EH (cell line): ENCODE measurements at places on chromosomes 16 and 17.

DNA sequence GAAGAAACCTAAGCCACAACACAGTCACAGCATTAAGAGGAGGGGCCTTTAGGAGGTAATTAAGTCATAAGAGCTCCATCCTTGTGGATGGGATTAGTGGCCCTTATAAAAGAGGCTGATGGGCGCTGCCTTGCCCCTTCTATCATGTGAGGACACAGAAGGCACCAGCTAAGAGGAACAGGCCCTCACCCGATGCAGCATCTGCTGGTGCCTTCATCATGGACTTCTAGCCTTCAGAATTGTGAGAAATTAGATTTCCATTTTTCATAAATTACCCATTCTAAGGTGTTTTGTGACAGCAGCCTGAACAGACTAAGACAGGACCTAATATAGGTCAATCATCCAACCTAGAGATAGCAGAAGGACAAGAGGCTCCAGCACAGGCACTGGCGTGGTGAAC, 120.8 kb downstream of the CDYL2 start:
- DNase-seq = no peak

DNA sequence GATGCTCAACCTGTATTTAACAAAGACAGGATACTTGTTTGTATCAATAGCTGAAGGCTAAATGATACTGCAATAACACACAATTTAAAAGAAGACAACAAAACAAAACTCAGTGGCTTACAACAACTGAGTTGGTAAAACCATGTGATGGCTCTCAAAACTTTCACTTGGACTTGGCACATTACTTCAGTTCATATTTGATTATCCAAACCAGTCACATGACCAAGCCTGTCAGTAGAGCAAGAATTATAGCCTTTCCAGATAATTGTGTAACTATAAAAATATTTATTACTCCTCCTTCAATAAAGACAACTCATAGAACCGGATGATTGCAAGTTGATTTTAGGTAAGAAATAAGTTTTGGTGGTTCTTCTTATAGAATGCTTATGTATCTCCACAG, 56.8 kb downstream of the NQO1 start:
- DNase-seq = no peak

DNA sequence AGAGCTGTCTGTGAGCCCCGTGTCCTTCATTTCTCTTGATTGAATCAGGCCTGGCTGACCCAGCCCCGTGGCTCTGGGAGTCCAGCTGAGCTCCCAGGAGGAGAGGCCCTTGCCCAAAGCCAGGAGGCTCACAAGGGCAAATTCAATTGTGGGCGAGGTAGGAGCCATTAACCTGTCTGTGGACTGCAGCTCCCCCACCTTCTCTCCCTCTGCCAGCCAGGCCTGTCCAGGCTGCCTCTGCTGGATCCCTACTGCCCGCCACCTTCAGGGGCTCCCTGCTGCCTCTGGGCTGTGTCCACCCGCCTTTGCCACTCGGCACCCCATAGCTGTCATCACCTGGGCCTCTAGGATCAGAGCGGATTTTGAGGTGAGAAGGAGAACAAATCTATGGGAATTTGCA, 61.9 kb downstream of the RTN4RL1 start:
- DNase-seq = no peak

- peak; percentile 85 for DNase-seq
Measured at GRCh38 chr17:609232-609810, 105.3 kb downstream of the VPS53 start.

- no peak for DNase-seq
Measured at GRCh38 chr16:35725949-35726348, 2266.5 kb downstream of the TP53TG3F start.

DNA sequence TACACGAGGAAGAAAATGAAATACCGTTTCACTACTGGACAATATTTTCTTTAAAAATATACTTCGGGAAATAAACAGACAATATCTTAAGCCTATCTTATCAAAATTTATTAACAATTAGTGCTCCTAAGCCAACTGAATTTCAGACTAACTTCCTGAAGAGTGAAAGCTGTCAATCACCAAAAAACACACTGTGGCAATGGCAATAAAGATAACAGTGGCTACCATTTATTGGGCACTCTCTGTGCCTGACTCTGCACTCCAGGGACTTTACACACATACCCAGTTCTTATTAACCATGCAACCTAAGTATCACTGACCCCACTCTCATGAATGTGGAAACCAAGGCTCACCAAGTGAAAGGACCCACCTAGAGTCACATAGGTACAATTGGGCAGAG, 83.7 kb downstream of the NCOR1 start:
- no peak for DNase-seq

DNA sequence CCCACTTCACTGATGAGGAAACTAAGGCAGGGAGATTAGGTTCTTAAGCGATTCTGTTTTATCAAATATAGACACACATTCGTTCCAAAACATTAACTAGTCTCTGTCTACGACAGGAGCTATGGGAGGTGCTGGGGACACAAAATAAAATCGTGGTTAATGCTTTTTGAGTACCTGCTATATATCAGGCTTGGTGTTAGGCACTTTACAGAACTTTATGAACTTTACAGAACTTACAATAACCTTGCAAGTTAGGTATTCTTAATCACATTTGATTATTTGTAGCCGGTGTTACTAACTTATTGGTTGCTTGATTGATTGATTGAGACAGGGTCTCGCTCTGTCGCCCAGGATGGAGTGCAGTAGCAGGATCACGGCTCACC, 538 bp upstream of the HEATR3 start:
- DNase-seq = no peak

DNA sequence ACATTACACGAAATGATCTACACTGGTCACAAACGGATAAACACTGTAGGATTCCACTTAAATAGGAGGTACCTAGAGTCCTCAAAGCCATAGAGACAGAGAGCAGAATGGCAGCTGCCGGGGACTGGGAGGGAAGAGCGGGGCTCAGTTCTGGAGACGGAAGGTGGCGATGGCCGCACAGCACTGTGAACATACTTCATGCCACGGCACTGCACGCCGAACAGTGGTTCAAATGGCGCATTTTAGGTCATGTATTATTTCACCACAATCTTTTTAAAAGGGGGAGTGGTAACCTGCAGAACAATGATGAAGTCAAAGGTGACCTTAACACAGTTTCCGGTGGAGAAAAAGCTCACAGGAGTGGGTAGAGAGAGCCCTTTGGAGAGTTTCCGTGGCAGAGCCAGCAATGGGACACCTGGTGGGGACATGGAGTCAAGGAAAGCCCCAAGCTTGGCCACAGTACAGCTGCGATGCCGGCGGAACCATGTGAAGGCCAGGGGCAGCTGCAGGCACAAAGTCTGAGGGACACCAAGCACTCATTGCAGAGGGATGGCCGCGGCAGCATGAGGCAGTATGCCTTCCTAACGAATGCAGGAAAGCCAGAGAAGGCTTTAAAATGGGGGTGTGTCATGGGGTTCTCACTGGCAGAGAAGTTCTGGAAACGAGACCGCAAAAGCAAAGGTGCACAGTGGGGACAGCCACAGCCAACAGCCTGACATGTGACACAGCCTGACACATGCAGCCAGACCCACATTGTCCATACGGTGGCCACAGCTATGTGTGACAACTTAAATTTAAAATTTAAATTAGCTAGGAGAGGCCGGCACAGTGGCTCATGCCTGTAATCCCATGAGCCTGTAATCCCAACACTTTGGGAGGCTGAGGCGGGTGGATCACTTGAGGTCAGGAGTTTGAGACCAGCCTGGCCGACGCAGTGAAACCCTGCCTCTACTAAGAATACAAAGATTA, 7.3 kb downstream of the FLCN start:
- no peak for DNase-seq

DNA sequence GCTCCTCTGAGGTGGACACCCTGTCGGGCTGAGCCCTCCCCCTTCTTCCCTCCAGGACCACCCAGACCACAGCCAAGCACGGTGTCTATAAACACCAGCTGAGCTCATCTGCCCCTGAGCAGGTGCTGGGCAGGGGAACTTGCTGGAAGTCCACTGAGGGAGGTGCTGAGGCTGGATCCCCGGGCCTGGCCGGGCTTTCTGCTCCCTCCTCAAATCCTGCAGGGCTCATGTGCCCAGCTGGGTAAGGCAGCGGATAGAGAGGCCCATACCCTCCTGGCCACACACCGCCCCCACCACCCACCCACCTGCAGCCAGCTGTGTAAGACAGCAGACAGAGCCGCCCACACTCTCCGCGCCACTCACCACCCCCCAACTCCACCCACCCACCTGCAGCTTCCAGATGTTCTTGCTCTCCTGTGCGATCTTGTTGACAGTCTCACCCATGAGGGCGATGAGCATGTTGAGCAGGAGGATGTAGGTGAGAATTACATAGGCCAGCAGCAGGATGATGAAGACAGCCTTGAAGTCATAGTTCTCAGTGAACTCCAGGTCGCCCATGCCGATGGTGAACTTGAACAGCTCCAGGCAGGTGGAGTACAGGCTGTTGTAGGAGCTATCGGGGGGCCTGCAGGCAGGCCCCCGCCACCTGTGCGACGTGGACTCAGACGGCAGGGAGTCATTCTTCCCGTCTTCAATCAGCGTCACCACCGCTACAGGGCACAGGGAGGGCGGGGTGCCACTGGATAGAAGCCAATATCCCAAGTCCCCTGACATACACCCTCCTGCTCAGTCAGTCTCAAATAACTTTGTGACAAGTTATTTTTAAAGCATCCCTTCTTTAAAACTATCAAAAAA, 15.9 kb upstream of the TRPV3 start:
- DNase-seq = no peak

DNA sequence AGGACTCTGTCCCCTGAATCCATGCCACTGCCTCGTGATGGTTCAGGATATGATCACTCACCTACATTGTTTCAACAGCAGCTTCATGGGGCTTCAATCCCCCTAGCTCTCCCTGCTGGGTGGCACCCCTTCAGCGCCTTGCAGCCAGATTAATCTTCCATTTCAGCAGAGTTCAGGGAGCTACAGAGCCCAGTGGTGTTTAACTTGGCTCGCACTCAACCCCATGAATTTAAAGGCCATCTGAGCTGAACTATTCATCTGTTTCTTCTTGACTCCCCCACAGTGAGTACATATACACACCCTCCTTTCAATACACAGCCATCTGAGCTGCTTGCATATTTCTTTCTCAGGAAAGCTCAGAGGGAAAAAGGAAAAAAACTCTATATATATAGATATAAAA, 202.8 kb upstream of the C16orf82 start:
- DNase-seq = no peak
